Stimulated activated CD8-positive, alpha-beta memory T cell treated with anti-CD3 and anti-CD28 coated beads, Interleukin-15, amount 100 ng/mL, for 4 hours (primary cell): ENCODE measurements at places on chromosomes 7 and 10.
A peak's percentile ranks its signal among the peaks of the same experiment; 100 is the strongest.

DNA sequence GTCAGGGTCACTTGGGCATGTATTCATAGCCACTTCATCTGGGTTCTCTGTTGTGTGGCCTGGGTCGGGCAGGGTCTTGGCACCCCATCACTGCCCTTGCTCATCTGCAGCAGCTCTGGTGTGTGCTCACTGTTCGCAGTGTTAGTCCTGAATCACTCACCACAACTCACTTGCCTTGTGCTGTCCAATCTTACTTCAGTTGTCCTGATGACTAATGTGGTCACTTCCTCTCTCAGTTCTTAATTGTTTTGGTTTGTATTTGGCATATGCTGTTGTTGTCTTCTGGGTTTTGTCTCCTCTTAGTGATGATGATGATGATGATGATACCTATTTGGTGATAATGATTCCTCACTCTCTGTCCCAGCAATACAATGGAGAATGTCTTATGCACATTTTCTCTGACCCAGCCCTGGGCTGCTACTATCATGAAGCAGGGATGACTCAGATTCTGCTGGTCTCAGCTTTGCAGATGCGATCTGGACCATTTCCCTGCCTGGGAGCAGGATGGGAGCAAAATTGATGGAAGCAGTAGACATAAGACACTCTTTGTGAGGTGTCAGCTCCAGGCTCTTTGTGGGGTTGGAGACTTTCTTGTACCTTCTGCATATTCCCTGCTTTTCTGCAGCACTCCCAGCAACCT is 17.0 kb downstream of the ADRA2A start:
- DNase-seq, result no peak

DNA sequence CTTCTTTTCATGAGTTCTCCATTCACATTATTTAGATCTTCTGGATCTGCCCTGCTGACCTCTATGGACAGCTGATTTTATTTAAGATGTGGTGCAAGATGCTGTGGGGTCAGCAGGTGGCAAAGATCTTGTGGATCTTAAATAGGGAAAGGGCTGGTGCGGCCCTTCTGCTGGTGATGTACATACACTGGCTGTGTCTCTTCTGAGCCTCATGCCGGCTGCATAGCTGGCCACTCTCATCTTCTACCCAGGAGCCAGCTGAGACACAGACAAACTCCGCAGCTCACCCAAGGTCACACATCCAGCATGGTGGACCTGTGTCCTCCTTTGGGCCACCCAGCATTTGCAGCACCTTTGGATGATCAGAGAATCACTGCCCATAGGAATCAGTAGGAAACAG is 9.7 kb downstream of the RBP3 start:
- no peak for DNase-seq

DNA sequence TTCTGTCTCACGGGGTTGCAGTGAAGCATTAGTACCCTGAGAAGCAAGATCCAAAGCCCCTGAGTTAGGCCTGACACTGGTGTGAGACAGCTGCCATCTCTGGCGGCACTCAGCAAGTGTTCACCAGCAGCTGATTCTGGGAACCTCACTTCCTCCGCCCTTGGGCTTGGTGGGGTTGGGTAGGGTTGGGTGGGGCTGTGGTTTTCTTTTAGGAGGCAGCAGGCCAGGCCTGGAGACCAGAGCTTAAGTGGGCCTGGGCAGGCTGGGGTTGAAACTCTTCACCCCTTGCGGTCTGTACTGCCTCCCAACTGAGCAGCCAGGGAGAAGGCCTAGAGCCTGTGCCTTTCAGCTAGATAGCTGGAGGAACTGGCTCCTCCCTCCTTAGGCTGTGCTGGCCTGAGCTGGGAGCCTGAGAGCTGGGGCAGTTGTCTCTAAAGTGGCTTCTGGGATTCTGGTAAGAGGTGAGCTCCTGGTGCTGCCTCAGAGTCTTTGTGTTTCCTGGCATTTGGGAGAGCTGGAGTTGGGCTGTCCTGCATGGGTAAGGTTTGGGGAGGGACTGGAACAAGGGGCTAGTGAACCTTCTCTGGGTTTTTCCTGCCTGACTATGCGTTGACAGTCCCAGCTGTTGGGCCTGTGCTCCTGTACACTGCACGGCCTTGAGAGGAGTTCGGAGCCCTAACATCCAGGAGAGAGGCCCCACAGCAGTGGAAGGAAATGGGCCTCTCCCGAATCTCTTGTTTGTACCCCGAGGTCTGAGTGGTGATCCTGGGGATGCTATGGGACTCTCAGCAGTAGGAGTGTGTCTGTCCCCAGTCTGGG is 5.1 kb downstream of the TSPAN14 start:
- peak; percentile 38 for DNase-seq

DNA sequence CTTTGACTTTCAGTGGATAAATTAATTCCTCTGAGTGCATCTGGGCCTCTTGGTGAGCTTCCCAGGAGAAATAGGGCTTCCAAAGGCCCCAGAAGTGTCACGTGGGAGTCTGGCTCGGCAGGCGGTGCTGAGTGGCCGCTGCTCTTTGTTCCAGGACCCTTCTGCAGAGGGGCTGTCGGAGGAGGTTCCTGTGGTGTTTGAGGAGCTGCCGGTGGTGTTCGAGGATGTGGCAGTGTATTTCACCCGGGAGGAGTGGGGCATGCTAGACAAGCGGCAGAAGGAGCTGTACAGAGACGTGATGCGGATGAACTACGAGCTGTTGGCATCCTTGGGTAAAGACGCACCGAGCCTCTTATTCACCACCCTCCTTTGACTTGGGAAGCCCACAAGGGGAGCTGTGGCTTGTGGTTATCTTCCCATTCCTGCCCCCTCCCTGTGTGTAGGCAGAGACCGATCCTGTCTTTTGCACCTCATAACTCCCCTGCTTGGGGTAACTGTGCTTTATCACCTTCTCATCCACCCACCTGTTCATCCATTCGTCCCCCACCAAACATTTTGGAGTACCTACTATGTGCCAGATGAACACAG is 11.9 kb downstream of the ZNF862 start:
- no peak for DNase-seq

DNA sequence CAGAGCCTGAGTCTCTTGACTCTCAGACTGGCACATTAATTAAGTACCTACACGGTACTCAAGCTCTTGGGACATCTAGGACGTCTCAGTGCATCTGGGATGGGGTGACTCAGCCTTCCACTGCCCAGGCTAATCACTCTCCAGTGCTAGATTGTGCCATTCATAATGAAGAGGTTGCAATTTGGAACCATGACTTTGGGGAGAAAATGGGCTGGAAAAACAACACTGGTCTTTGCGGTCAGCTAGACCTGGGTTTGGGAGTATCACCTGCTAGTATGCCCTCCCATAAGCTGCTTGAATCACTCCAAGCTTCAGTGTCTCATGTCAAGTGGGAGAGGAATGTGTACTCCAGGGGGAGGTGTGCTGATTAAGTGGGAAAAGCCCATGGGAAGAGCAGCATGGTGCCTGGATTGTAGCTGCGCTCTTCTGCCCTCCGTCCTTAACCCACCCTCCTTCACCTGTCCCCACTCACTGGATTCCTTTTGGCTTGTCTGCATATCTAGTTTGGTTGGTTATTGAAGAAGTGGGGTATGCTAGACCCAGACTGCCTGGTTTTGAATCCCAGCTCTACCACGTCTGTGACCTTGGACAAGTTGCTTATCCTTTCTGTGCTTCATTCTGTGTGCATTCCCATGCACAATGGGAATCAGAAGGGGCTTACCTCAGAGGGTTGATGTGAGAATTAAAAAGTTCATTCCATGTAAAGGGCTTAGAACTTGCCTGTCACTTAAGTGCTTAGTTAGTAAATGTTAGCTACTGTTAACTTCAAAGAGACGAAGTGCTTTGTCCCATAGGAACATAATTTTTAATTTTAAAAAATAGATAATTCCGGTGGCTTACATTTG is 3.8 kb downstream of the NFE2L3 start:
- no peak for DNase-seq

GRCh38 chr7:26141077-26141476 is 10.9 kb upstream of the NFE2L3 start:
- DNase-seq, result no peak

- no peak for DNase-seq
These were observed 592.7 kb downstream of the INHBA start for GRCh38 chr7:41110186-41110585.

- no peak for DNase-seq
These were observed 4.0 kb upstream of the BRAF start for GRCh38 chr7:140928491-140929309.

DNA sequence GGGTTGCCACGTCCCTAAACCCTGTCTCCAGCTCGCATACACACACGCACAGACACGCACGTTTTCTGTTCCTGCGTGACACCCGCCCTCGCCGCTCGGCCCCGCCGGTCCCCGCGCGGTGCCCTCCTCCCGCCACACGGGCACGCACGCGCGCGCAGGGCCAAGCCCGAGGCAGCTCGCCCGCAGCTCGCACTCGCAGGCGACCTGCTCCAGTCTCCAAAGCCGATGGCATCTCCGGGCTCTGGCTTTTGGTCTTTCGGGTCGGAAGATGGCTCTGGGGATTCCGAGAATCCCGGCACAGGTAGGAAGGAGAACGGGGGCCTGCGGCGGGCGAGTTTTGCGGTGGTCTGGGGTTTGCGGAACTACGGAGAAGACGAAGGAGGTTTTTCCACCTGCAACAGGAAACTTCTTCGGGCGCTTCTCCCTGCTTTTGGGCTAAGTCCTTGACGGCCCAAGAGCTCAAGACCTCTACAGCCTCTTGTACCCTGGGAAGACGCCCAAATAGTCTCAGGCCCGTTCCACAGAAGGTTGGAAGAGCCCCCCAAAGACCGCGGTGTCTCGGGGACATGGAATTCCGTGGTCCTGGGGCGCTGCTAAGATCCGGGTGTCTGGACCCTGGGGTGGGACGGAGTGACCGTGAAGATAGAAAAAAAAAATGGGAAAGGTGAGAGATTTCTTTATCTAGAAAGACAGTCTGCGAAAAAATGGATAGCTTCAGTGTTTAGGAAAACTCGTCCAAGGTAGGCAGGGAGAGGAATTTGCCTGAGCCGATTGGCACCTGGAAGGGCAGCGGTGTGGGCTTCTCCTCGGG is at the start of gene GAD2:
GAD2 (plus strand) TSS at position 190 of the 811 bp plus-strand sequence; CDS start at position 226, 36 bp downstream.
- DNase-seq, result no peak

DNA sequence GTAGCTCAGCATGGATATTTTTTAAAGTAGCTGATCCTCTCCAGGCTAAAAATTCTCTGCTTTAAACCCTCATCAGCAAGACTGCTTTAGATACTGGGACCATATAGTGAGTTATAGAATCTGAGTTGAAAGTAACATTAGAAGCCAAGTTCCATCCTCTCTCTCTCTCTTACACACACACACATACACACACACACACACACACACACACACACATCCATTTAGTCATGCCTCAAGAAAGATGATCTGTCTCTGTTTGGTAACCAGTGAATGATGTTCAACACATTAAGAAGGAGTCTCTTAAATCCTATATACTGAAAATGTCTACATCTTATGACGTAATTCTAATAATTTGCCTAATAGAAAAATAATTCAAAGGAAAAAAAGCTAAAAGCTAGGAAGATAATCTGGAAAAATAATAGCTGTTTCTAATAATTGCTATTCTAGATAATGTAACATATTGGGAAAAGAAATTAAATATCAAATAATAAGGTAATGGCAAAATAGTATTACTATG is 16.9 kb upstream of the ATP6V0A4 start:
- no peak for DNase-seq

DNA sequence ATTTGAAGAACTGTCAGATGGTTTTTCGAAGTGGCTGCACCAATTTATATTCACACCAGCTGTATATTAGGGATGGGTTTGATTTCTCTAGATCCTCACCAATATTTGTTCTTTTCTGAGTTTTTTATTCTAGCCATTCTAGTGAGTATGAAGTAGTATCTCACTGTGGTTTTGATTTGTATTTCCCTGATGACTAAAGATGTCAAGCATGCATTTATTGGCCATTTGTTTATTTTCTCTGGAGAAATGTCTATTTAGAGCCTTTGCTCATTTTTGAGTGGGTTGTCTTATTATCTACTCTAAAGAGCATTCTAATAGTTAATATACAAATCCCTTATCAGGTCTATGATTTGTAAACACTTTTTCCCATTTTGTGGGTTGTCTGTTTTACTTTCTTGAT is 123.9 kb downstream of the PCLO start:
- no peak for DNase-seq

GRCh38 chr7:45048748-45049147 is 40.0 kb downstream of the NACAD start:
- no peak for DNase-seq

GRCh38 chr10:963655-964054 is 24.6 kb upstream of the GTPBP4 start:
- no peak for DNase-seq

DNA sequence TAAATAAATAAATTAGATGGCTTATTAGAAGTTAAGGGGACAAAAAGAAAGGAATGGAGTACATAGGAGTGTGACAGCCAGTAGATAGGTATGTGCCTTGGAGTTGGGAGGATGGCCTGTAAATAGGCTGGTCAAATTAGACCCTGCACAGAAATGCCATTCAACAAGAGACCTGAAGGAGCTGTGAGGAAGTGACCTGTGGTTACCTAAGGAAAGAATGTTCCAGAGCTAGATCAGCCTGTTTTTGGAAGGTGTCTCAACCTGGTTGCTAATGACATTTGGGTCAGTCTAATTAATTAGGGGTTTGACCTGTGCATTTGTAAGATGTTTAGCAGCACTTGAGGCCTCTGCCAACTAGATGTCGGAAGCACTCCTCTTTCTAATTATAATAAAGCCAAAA is 315.3 kb upstream of the PLXDC2 start:
- no peak for DNase-seq

- DNase-seq, result no peak
These were observed 87.7 kb downstream of the PTPRZ1 start for GRCh38 chr7:121960678-121961077.

DNA sequence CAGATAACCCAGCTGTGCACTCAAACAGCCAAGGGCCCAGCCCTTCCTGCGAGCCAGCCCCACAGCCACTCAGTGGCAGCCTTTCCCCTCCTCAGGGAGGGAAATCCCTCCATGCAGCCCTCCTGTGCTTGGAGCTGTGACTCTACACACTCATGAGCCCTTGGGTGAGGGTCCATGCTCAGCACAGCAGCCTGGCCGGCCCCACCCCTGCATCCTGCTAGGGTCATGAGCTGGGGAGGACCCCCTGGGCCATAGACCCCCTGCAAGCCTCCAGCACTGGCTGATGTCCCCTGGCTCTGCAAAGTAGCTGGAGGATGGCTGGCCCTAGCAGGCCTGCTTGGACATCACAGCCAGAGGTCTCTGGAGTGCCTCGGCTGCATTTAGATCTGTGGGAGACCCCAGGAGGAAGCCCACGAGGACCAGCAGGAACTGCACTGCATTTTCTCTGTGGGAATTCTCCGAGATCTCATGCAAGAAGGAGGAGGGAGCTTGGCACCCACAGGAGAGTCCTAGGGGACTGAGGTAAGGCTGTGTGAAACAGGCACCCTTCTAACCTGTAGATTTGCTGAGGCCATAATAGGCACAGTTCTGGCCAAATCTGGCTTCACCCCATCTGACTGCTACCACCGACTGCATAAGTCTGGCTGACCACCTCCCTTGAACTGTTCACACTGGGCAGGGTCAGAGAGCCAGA is 17.4 kb downstream of the TMEM273 start:
- no peak for DNase-seq

GRCh38 chr7:42227021-42227420 is 10.0 kb downstream of the GLI3 start:
- no peak for DNase-seq

GRCh38 chr10:73841526-73842285 is 30.3 kb upstream of the NDST2 start:
- no peak for DNase-seq
